ENCODE measurements at places on chromosomes 6 and 20.

- no peak for DNase-seq
Measured at GRCh38 chr6:158648682-158649131, 1.1 kb upstream of the SYTL3 start.

- DNase-seq, result no peak
Measured at GRCh38 chr20:20009784-20010253, 7.3 kb upstream of the NAA20 start.

- no peak for DNase-seq
Measured at GRCh38 chr6:83536034-83536646, 23.8 kb downstream of the PRSS35 start.

GRCh38 chr6:83867527-83868161 lies 8.2 kb downstream of the CYB5R4 start:
- no peak for DNase-seq

- no peak for DNase-seq
Measured at GRCh38 chr6:93420163-93420795, 920 bp upstream of the EPHA7 start.

GRCh38 chr6:168025831-168026710 lies 28.6 kb downstream of the KIF25 start:
- DNase-seq, result no peak

DNA sequence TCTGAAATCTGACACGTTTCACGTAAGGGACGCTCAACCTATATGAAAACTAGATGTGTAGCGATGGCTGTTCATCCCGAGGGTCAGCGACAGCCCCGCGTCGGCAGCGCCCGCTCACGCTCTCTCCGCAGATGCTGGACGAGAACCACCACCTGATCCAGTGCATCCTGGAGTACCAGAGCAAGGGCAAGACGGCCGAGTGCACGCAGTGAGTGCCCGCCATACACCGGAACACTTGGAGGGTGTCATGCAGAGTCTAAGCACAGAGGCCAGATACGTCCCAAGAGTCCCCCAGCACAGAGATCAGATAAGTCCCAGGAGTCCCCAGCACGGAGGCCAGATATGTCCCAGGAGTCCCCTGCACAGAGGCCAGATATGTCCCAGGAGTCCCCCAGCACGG lies 15.0 kb downstream of the SS18L1 start:
- no peak for DNase-seq

- DNase-seq, result no peak
Measured at GRCh38 chr6:21501021-21501354, 92.6 kb upstream of the SOX4 start.

- DNase-seq, result no peak
Measured at GRCh38 chr20:48683467-48684175, 144.2 kb downstream of the PREX1 start.

DNA sequence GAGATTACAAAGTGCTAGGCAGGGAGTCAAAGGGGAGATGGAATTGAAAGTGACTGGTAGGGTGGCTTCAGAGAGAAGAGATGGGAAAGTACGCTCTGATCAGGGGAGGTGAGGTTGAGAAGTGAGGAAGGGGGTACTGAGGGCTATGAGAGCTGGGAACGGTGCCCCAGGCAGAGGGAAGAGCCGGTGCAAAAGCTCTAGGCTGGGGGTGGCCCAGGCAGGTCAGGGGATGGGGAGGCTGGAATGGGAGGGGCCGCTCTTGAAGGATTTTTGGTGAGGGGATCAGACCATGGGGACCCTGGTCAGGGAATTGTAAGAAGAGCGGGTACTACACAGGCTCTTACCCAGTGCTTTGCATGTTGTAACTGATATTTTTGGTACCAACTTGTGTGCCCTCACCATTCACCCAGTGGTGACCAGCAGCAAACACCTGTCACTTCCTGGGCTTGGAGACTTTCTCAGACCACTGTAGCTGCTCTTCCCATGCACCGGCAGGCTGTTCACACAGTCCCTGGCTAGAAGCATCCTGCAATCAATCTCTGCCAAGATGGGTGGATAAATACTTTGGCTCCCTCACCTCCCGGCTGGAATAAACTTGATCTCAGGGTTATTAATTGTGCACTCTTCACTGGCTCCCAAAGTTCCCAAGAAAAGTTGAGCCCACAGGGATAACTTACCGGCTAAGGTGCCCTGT lies 24.0 kb downstream of the PCK1 start:
- no peak for DNase-seq

- no peak for DNase-seq
Measured at GRCh38 chr20:916125-916799, at the start of gene ANGPT4. ANGPT4 (minus strand) TSS chr20:916334; CDS start chr20:916214, 120 bp downstream.

DNA sequence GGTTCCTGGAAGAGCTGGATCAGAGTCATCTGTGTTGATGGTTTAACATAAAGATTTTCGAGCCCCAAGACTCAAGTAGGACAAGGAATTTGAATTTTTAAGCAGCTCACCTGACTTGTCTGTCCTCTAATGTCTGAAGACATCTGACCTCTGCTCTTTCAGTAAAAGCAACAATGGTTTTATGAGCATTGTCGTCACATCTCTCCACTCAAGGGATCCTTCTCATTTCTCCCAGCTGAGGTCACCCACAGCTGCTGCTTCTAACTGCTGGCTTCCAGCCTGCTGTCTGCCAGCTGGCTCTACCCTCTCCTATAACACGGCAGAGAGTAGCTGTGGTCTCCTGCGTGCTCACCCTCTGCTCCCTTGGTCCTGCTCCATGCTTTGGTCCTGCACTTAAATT lies 24.7 kb upstream of the HDAC2 start:
- DNase-seq, result no peak

DNA sequence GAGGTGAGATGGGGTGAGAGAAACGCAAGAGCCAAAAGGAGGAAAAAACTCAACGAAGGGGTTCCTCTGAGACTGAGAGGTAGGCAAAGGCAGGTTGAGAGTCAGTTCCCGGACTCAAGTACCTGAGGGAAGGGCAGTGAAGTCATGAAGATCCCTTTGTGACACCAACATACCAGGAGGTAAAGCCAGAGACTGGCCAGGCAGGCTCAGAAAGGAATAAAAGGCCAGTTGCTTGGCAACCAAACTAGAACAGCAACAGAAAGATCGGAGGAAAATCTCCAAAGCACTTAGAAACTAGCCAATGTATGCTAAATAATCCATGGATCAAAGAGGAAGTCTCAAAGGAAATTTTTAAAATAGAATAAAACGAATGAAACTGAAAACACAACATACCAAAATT lies 209.8 kb upstream of the PROKR2 start:
- DNase-seq, result no peak

GRCh38 chr6:97123112-97123511 lies 159.9 kb downstream of the MMS22L start:
- no peak for DNase-seq

DNA sequence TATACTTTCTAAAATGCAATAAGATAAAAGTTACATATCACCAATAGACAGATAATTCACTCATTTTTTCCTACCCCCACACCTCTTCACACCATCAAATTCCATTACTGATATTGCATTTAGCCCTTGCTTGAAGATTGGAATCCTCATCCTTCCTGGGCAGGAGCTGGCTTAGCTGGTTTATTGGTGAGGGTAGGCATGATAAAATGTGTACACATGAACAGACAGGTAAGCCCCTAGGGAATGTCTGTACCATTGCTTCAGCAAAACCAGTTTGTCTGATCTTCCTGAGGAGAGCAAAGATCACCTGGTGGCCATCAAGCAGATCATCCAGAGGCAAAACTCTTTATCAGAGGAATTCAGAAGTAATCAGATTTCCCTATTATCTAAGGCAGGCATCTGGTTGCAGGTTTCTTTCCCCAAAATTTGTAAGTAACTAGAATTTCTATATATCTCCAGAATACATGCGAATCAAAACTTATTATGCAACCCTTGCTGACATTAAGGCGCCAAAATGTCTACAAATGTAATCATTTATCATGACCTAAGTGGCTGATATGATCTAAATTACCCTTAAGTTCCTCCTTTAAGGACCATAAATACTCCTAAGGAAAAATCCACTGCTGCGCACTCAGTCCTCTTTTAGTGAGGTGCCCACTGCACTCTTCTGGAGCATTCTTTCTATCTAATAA lies 6.6 kb upstream of the FABP7 start:
- DNase-seq, result no peak
